ENCODE measurements at places on chromosomes 2 and 18.

- no peak for DNase-seq
Observed at GRCh38 chr2:10054424-10054823, 11.1 kb downstream of the KLF11 start.

DNA sequence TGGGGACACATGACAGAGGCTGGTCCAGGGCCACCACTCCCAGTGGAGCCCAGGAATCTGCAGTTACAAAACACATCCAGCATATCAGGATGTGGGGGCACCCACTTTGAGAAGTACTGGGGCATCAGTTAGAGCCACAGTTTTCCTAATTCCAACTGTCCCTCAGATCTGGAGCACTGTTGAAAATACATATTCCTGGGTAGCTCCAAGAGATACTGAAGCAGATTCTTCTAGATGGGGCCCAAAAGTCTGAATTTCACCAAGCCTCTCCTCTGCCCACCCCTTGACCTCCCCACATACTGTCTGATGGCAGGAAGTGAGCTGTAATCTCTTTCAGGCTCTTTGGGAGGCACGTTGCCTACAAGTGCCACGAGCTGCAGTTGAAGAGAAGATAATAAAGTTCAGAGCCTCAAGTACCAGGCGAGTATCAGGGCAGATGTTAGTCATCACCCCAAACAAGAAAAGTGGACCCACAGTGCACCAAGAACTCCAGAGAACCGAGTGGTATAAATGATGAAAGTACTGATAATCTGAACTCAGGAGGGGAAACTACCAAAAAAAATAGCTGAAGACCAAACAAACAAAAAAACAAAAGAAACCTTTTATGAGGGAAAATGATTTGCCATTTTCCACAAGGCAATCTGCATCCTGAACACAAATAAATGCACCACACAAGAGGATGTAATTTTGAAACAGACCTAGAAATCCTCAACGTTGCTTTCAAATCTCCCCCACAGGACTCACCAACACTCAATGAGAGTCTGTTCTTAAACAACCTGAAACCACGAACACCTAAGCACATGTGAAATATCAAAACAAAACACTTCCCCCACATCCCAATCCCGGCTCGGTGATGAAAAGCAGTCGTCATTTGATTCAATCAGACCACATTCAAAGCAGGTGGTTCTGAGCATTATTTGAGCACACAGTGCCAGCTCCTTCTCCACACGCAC lies 98.7 kb downstream of the TCF4 start:
- no peak for DNase-seq

GRCh38 chr18:44900627-44901026 lies 219.9 kb downstream of the SETBP1 start:
- DNase-seq: no peak

- DNase-seq: no peak
Observed at GRCh38 chr18:69647702-69648101, 247.0 kb downstream of the DOK6 start.

- no peak for DNase-seq
Observed at GRCh38 chr2:178910005-178910404, 102.8 kb upstream of the TTN start.

- DNase-seq: no peak
Observed at GRCh38 chr2:163709270-163709669, 26.5 kb downstream of the FIGN start.

GRCh38 chr18:49048396-49049020 lies 97.7 kb upstream of the SMAD7 start:
- DNase-seq: no peak

- no peak for DNase-seq
Observed at GRCh38 chr2:108257757-108258331, 18.1 kb downstream of the SULT1C3 start.

GRCh38 chr2:40451918-40452605 lies at the start of gene SLC8A1:
TSS of gene SLC8A1 (minus strand) at chr2:40452090.
- no peak for DNase-seq

GRCh38 chr2:98869272-98869641 lies 66.8 kb downstream of the CRACDL start:
- DNase-seq: no peak

DNA sequence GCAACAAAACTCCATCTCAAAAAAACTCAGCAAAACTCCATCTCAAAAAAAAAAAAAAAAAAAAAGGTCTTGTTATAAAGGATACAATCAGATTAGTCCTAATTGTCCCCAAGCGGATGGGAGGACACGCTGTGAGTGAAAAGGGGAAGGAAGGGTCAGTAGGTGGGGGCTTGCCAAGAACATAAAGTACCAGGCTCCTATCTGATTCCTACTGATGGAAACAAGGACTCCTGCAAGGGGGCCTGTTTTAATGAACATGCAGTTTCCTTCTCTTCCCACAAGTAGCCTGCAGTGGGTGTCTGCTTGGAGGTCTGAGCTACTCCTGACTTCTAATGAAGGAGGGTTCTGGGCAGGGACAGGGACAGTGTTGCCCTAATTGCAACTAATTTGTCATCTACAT lies 7.9 kb downstream of the SCG2 start:
- no peak for DNase-seq

GRCh38 chr2:216371721-216372702 lies at the start of gene MARCHF4:
TSS of gene MARCHF4 (minus strand) at chr2:216372483. CDS start at chr2:216370260, 2,223 bp downstream.
- peak; percentile 46 for DNase-seq
